ENCODE measurements at places on chromosomes 1 and 21.
A peak's percentile ranks its signal among the peaks of the same experiment; 100 is the strongest.

GRCh38 chr1:246678816-246679793 lies 45.1 kb upstream of the SCCPDH start:
- peak; percentile 46 for DNase-seq

DNA sequence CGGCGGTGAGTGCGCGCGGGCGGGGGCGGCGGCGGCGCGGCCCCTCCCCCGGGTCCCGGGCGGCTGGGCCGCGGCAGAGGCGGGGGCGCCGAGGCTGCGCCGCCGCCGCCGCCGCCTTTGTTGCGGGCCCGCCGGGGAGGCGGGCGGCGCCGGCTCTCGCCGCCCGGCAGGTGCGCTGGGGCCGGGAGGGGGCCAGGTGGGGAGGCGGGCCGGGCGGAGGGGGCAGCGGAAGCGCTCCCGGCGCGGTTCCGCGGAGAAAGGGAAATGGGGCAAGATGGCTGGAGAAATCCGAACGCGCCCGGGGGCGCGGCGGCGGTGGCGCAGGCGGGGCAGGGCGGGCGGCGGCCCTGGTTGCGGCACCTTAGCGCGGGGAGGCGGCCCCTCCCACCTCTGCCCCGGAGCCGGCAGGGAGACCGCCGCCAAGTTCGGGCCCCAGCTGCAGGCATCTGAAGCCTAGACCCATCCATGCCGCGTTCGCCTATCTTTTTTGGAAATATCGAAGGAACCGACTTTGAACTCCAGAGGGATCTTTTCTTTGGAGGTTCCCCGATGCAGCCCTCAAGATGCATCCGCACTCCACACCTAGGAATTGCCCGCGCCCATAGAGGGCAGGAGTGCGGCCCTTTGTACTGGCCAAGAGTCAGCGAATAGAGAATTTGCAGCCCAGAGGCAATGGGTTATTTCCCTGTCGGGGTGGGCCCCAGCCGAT lies 479 bp downstream of the POGK start:
- DNase-seq: peak; percentile 72

GRCh38 chr1:176693697-176694329 lies 230.8 kb downstream of the PAPPA2 start:
- DNase-seq: no peak

DNA sequence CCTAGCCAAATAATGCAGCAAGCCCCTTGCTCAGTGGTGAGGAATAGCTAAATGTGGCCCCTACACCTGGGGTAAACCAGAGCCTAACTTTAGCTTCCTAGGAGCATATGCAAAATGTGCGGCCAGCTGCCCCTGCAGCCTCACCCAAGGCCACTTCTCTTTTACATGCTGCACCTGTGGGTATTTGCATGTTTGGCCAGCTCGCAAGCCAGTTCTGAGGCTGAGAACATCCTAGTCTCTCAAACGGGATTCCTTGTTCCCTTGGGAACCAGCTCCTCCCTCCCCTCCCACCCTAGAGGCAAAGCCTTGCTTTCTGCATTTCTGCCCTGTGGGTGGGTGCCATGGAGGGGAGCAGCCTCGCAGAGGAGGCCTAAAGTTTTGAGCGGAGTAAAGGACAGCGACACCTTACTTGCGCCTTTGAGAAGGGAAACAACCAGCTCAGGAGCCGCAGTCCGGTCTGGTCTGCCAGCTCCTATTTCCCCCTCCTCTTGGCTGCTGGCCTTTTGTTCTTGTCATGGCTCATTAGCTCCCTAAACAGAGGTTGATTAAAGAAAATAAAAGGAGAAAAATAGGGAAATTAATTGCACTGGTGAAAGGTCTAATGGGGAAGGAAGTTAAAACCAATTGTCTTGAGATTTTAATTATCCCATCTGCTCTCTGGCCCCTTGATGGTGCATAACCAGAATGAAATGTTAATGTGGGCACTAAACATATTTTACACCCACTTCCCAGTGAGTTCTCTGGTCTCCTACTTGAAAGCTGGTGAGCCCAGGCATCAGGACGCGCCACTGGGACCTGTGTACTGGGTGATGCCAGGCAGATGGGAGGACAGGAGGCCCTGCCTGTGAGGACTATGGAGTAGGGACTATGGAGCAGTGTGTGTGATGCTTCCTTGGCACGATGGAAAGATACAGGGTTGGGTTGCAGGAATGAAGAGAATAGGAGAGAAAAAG lies 68.7 kb downstream of the TEX35 start:
- no peak for DNase-seq

DNA sequence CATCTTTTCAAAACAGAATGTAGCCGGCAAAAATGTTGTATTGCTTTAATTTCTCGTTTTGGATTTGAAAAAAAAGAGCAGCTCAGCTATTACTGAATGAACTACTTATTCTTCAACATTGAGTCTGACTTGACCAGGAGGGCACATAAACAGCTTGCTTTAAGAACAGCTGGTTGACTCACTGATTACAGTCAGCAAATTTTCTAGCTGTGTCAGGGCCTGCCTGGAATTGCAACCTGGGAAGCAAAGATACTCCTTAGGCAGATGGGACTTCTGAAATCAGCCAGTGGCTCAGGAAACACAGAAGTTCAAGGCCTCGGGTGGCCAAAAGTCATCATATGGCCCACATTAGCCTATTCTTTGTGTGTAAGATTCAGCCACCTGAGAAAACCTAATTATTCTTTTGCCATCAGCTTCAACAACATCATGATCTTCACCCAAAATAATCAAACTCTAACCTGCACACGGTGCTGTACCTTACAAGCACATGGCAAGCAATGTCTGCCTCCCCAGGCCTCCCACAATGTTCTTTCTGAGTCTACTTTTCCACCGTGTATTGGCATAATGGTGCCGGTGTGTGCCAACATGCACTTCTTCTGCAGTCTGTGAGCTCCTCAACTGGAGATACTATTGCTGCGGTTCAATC lies 307.2 kb downstream of the HHIPL2 start:
- no peak for DNase-seq

DNA sequence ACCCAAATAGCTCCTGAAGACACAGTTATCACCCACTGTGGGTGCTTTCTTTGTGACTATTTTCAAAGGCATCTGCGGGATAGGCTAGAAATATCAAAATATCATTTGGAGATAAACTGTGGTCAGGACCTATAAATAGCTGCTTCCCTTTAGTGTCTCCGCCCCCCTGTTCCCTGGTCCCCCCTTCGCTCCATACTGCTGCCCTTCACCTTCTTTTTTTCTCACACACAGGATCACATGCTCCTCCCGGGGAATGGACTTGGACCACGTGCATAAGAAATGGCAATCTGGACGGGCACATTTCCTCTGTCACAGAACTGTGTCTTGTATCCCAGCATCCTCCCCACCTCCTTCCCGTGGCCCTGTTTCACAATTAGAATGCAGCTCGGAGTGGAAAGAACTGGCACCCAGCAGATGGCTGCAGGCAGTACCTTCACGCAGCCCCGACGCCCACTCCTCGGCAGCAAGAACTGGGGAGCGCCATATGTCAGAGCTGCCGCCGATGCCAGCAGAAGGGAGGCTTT lies 68.8 kb upstream of the SSX2IP start:
- DNase-seq: no peak
